ENCODE measurements at places on chromosomes 7 and 10.
A peak's percentile ranks its signal among the peaks of the same experiment; 100 is the strongest.

DNA sequence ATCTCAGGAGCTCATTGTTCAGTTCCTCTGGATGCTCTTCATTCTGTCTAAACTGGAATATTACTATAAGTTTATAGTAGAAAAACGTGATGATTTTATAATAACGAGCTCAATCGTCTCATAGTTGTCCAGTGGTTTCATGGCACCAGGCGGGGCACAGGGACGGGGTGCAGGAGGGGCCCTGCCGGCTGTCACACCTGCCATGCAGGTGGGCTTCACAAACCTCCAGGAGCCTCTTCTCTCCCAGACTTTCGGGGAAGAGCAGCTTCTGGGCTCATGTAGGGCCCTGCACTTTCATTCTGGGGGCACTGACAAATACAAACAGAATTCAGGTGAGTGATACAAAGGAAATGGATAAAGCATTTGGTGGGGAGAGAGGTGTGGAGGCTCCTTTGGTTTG lies 146.9 kb upstream of the KLF6 start:
- DNase-seq, result no peak

DNA sequence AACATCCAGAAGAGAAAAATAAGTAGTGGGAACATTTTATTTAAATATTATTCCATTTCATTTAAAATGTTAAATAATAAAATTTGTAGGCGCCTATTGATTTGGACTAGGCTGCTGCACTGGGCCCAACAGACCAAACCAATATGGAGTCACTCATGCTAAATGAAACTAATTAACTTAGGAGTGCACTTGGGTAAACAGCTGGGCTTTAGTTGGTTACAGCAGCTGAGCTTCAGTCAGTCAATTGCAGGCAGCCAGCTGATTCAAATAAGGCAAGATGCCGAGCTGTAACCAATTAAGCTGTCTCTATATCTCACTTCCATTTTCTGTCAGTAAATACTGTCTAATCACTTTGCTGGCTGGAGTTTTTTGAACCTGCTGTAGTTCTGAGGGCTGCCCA lies 102.1 kb upstream of the WDR11 start:
- DNase-seq, result no peak

GRCh38 chr7:292826-293225 lies 2.9 kb downstream of the FOXL3 start:
- no peak for DNase-seq

DNA sequence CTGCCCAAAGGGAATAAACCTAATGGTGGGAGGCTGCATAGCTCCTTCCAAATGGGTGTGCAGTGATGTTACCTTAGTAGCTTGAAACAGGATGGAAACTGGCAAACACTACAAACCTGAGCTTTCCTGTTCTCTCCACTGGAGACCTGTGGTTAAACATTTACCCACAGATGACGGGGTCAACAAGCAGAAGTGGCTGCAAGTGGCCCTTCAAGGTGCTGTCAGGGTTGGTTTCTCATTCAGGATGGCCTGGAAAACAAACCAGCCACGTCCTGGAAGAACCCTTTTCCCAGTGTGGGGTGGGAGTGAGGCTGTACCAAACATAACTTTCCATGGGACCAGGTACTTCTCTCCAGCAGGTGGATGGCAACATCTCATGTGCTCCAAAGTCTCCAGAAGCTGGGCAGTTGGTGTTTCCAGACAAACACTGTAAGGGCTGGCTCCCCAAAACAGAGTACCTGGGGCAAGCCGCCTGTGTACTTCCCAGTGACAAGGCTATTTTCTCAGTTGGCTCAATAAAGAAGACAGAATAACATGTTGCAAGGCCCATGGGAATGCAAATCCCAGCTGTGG lies 67.5 kb downstream of the DNAJB9 start:
- DNase-seq, result peak; percentile 79
